ENCODE measurements at places on chromosomes 12 and 14. TPM values are rescaled to one million over a fixed set of nuclear protein-coding genes. Genes with fewer than 3 reads are reported as not detected.

DNA sequence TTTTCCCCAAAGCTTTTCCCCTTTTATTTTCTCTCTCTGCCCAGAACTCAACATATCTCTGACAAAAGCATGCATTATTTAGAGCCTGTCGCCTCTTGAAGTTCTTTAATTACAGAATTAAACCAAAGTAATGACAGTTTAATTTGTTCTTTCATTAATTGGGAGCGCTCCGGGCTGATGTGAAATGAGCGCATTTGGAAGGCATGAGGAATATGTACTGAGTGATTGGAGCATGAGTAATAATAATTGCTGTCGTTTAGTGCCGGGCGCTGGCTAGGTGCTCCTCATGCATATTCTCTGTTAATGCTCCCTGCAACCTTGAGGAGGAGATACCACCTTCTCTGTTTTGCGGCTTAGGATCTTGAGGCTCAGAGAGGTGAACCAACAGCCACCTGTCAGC is 120.5 kb downstream of the SLC25A47 start:
- DNase-seq = no peak

GRCh38 chr12:88793096-88793495 is 212.8 kb upstream of the KITLG start:
- no peak for DNase-seq

DNA sequence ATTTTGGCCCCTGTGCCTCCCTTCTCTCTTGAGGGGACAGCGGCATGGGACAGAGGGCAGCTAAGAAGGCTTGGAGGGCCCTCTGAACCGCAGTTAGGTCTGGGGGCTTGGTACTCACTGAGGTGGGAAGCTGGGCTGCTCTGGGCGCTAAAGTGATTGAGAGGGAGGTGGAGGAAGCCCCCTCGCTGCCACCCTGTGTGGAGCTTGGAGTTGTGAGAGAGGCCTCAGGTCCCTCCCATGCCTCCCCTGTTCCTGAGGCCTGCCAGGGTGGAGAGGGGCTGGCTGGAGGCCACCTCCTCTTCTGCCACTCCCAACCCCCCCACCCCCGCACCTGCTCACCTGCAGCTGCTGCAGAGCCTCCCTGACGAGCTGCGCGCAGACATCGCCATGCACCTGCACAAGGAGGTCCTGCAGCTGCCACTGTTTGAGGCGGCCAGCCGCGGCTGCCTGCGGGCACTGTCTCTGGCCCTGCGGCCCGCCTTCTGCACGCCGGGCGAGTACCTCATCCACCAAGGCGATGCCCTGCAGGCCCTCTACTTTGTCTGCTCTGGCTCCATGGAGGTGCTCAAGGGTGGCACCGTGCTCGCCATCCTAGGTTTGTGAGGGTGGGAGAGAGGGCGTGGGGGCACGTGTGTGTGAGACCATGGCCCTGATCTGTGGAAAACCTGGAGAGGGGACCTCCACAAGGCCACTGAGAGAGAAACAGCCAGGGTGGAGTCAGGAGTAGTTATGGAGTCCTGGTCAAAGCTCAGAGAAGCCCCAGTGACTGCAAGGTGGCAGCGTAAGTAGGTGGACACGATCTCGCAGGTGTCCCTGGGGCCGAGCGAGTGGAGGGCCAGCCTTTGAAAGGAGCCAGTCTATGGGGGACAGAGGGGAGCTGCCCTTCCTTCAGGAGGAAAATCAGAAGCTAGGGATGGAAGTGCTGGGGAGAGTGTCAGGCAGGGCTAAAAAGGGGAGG is 11.2 kb downstream of the KCNH3 start:
- no peak for DNase-seq

The HPD gene
- not detected for total RNA-seq

DNA sequence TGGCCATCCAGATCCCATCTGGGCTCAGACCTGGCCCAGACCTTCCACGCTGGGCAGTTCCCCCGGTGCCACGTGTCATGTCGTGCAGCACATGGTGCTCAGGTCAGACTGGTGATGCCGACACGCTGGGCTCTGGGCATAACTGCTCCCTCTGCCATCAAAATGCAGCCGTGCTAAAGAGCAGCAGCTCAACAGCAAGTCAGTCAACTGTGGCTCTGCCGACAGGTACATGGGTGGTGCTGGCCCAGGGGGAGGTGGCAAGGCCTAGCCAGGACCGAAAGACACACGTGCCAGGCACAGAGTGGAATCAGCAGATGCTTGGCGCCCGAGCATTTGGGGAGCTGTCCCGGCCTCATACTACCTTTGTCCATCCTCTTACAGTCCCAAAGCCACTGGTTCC is 1.6 kb downstream of the MCRS1 start:
- DNase-seq = no peak

- DNase-seq = no peak
Measured at GRCh38 chr12:131163189-131163738, 209.6 kb downstream of the ADGRD1 start.

GRCh38 chr12:124270671-124271070 is 24.2 kb upstream of the RFLNA start:
- DNase-seq = no peak

The AQP6 gene
- not detected for total RNA-seq

The NEUROD4 gene
- total RNA-seq = not detected

GRCh38 chr12:41174602-41175001 is 13.5 kb upstream of the PDZRN4 start:
- DNase-seq = no peak

The ITGB7 gene
- total RNA-seq = 297 TPM

DNA sequence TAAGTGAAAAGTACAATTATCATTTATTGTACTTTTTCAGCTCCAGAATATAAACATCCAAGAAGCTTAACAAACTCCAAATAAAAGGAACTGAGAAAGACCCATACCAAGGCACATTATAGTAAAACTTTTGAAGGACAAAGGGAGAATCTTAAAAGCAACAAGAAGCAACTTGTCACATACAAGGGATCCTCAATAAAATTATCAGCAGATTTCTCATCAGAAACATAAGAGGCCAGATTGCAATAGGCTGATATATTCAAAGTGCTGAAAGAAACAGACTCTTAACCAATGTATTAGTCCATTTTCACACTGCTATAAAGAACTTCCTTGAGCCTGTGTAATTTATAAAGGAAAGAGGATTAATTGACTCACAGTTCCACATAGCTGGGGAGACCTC is 48.3 kb downstream of the TTC7B start:
- no peak for DNase-seq

DNA sequence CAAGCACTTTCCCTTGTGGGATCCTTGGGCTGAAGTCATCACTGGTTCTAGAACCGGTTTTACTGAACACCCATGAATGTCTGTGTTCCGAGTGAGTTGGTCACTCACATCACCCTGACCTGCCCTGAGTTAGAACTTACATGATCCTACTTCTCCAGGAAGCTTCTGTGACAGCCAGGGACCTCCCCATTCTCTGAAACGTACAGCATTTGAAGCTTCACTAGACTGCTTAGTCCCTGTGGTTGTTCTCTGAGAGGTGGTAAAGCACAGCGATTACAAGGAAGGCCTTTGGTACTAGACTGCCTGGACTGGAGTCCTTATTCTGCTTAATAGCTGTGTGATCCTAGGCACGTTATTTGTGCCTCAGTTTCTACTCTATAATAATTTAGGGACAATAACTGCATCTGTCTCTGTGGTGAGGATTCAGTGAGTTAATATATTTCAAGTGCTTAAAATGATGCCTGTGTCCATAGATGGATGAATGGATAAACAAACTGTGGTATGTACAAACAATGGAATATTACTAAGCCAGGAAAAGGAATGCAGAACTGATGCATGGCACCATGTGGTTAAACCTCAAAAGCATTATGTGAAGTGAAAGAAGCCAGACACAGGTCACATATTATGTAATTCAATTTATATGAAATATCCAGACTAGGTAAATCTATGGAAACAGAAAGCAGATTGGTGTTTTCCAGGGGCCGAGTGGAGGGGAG is 54.7 kb upstream of the DDX11 start:
- no peak for DNase-seq

The SERPINA12 gene
- not detected for total RNA-seq

The FOXG1 gene
- not detected for total RNA-seq

- DNase-seq = no peak
Measured at GRCh38 chr12:132662901-132663755, 24.0 kb downstream of the POLE start.

- no peak for DNase-seq
Measured at GRCh38 chr14:74840603-74841030, 35.3 kb downstream of the PROX2 start.

- no peak for DNase-seq
Measured at GRCh38 chr14:38021861-38022260, 185.8 kb upstream of the SSTR1 start.

GRCh38 chr14:79856381-79856780 is 354.9 kb downstream of the DIO2 start:
- no peak for DNase-seq
